ENCODE measurements at places on chromosomes 6 and 20.

DNA sequence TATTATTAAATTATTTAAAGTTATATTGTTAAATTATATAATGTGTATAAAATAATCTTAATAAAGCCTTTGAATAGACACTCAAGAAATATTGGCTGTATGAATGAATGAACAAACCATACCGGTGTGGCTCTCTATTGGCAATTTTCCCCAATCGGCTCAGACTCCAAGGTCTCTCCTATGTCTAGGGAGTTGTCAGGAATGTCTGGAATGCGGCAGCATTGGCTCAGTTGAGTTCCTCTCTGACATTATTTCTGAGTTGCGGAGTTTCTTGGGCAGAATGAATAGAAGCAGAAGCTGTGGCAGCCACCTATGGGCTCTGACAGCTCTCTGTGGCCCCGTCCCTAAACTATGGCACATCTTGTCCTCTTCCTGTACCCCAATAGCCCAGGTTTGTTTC lies 111.0 kb downstream of the SOBP start:
- DNase-seq, result peak; percentile 77

GRCh38 chr20:57748601-57749130 lies 38.9 kb upstream of the PMEPA1 start:
- DNase-seq, result peak; percentile 56

DNA sequence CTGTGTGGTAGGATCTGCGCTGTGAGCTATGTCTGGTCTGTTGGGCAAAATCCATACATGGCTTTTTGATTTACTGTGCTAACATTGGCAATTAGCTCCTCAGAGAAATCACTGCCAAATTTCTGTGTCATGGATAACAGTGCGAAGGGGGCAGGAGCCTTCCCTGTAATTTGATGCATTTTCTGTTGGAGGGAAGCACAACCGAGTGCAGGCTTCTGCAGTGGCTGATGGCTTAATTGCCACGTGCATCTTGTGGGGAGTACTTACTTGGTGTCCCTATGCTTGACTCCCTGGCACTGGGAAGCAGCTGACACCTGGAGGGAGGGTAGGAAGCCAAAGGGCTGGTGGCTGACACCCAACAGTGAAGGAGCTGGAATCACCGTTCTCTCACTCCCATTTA lies 99.3 kb upstream of the PROKR2 start:
- DNase-seq, result no peak

DNA sequence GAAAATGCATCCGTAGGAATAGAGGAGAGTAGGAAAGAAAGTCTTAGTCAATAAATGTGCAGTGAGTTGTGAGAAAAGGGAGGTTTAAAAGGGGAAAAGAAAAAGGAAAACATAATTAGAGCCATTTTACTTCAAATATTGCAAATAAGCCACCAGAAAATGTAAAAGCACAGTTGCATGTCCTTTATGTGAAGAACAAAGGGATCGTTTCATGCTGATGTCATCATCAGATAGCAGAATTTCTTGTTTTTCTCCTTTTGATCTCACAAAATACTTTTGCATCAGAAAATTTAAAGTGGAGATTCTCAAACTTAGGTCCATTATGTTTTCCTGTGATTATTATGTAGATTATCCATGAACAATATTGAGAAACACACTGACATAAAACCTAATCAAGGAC lies 166.7 kb downstream of the HAO1 start:
- peak; percentile 36 for DNase-seq

- peak; percentile 28 for DNase-seq
Measured at GRCh38 chr6:31163922-31164321, 5.5 kb downstream of the TCF19 start.

DNA sequence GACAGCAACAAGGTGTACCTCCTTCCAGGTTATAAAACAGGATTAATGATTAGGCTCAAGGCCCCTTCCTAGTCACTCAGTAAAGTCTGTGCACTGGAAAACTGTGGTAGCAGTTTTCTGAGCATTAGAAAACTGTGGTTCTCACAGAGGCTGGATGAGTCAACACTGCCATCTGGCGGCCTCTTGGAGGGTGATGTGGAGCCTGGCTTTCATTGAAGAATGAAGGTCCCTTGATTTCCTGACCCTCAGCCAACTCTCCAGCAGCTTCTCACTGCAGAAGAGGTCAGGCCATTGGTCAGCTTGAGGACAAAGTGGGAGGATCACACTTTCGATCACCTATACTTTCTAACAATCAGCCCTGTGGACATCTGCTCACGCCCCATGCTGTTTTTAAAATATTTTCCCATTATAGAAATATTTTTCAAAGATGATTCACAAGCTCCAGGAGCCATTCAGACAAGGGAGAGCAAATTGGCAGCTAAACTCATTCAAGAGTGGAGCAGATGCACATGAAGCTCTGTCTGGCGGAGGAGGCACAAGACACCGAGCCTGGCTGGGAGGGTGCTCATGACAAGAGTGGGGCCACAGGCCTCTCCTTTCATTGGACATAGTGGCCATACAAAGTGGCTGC lies 23.2 kb downstream of the PSMB1 start:
- DNase-seq, result peak; percentile 80

DNA sequence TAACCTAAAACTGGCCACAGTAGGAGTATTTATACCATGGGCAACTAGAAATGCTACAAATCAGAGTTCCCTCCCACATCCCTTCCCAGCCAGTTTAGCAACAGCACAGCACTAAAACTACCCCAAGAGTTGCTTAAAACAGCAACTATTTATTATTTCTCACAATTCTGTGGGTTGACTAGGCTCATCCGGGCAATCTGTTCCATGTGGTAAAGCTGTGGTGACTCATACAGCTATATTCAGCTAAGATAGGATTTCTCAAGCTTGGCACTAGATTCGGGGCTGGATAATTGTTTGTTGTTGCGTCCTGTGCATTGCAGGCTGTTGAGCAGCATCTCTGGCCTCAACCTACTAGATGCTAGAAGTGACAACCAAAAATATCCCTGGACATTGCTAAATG lies 8.6 kb upstream of the HECA start:
- peak; percentile 87 for DNase-seq

DNA sequence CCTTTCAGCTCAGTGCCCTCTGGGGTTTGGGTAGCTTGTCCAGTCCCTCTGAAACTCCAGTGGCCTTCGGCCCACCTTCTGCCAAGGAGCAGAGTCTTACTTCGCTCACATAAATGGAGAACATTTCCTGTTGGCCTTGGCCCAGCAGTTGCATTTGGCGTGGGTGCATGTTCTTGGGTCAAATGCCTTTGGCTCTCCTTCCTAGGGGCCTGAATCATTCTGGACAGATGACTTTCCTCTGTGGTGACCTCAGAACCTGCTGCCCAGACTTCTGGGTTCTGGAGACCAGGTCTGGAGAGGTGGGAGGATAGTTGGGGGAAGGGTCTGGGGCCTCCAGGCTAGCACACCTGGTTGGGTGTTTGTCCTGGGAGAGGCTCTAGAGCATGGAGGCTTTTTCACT lies 29.3 kb downstream of the BCAS4 start:
- peak; percentile 86 for DNase-seq

DNA sequence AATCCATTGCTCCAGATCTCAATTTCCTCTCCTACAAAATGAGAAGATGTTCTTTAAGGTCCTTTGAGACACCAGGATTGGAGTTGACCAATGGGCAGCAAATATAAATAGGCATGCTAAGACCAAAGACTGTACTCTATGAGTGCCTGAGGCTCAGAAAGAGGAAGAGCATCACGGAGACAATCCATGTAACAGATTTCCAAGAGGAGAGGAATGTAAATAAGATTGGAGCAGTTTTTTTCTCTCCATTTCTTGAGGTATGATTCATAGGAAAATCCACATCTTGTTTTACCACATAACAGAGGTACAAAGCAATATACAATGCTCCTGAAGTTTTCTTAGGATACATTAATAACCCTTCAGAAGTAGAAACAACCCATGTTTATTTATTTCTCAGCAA lies 109.8 kb downstream of the UBE3D start:
- peak; percentile 43 for DNase-seq

DNA sequence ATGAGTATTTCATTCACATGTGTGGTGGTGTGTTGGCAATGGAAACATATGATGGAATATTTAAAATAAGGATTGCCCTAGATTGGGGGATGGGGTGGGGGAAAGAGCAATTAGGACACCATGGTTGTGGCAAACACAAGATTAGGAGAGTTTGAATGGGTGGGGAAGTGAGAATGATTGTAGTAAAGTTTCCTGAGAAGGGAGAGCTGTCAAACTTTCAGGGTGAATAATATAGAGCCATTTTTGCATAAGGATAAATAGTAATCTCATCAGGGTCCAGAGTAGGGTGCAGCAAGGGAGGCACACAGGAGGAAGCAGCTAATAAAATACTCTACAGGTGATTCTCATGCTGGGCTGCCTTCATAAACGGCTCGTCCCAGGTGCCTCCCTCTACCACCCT lies 294.9 kb upstream of the MARCKS start:
- DNase-seq, result no peak

GRCh38 chr6:121187833-121188200 lies 146.5 kb downstream of the TBC1D32 start:
- DNase-seq, result no peak

DNA sequence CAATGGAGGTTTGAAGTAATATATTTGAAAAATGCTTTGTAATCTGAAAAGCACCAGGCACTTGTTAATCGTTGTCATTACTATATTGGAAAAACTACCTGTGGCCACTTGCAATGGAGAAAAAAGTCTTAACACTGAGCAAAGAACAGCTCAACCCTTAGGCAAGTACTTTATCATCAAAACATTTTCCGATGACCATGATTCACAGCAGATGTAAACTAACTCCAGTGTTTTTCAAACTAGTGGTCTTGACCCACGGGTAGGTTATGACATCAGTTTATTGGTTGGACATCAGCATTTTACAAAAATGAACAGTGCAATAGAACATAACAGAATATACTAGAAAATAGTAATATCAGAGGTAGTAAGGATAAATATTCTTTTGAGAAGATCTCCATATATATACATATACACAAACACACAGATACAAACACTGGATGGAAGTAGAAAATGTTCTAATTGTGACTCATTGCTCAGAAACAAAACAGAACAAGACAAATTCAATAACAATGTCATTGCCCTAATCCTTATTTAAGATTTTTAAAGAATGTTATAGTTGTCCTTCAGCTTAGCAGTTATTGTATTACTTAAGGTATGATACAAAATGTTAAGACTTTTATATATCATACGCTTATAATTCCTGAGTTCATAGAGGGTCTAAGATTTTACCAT lies 123.0 kb downstream of the PLCB1 start:
- DNase-seq, result no peak

DNA sequence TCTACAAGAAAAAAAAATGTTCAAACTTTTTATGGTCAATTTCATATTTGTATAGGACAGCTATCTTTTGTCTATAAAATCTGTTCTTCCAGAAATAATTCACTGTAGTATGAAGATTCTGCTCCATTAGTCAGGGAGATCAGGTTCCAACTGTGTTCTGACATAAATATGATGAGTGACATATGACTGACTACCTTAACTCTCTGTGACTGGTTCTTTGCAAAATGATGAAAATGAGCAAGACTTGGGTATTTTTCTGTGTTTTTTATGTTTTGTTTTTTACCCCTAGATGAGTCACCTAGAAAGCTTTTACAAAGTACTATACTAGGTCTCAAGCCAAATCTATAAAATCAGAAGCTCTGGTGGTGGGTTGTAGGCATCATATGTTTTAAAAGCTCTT lies 229.6 kb downstream of the MMUT start:
- no peak for DNase-seq

DNA sequence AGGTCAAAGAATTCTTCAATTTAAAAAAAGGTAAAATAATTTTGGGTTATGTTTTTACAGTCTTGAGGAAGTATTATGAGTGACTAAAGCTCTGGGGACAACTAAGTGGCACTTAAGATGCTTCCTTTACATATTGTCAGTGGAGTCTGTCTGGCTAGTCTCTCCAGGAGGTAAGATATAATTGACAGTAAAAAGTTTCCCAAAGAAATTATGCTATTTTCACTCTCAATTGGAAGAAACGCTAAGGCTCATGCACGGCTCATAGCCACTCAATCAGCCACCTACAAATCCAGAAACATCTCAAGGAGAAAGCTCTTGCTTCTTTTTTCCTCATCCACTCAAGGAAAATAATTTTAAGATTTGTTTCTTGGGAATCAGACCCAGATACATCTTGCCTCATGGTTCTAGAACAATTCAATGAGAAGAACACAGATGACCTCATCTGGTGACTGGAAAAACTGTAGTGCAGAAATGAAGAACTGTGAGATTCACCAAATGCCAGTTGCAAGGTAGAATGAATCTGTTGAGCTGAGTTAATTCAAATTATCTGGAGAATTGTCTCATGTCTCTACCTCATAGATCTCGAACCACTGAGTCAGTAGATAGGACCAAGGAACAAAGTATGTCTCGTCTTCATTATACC lies 252.9 kb downstream of the TPBG start:
- peak; percentile 16 for DNase-seq

DNA sequence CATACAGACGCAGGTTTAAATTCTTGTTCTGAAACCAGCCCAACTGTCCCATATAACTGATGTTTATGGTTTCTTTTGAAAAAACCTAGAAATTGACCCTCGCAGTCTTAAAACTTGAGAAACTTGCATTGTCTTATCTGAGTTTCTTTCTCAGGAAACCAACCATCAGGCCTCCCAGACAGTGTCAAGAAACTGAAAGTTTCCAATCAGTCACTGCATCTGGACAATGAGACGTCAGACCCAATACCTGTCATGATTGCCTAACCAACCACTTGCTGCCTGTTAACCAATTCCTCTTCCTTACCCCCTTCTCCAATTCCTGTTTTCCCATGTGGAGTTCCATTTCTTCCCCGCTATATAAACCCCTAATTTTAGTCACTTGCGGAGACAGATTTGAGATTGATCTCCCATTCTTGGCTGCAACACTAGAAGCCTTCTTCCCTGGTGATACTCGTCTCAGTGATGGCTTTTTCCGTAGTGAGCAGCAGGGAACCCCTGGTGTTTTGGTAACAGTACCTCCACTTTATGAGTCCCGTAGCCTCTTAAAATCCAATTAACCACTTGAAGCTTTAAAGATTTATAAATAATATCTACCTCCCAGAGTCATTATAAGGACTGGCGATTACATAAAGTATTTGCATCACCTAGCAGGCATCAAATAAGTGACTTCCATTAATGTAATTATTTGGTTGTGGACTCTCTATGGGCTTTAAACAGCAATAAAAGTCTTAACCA lies 49.3 kb downstream of the GPR63 start:
- DNase-seq, result no peak

DNA sequence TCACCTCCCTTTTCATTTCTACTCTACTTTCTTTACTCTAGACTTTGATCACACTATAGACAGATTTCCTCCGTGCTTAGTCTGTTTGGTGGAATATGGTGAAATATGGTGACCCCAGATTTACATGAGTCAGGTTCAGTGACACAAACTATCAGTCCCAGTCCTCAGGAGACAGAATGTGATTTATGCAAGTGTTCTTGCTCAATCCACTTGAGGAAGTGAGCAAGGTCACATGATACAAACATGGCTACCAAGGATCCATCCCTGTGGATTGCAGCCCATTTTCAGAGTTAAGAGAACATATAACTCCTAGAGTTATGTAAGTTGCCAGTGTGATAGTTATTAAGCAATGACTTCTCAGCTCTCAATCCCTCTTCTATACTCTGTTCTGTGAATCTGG lies 23.7 kb upstream of the TSHZ2 start:
- DNase-seq, result peak; percentile 16

DNA sequence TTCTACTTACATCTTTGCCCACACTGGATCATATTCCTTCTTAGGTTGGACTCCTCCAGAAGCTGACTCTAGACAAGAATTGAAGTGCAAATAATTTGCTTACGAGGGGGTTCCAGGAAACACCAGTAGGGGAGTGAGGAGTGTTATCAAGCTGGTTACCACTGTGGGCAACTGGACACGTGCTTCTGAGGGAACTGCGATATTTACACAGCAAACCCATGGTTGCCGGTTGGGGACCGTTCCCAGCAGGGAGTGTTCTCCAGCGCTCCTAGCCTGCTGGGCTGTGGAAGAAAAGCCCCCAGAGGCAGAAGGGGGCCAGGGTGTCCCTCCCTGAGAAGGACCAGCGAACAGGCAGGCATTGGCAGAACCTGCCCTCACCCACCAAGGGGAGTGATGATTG lies 21.7 kb downstream of the MDFI start:
- no peak for DNase-seq
